ENCODE measurements at places on chromosomes 3 and 15.

DNA sequence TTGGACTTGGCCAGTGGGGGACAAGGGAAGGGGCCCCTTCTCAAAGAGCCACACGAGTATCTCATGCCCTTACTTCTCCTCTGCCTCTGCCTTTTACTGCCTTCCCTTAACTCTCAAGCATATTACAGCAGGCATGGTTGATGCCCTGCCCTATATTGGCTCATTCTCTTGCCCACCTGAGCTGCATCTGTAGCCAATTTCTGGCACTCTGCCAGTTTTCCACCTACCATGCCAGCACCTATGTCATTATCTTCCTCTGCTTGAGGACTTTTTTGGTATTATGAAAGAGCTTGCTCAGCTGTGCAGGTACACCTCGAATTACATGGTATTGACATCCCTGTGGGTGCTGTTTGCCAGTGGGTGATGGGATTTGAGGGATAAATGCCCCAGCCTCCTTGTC is 181.8 kb downstream of the OXSM start:
- DNase-seq, result no peak

GRCh38 chr3:127590282-127590592 is 296 bp downstream of the TPRA1 start:
- no peak for DNase-seq

DNA sequence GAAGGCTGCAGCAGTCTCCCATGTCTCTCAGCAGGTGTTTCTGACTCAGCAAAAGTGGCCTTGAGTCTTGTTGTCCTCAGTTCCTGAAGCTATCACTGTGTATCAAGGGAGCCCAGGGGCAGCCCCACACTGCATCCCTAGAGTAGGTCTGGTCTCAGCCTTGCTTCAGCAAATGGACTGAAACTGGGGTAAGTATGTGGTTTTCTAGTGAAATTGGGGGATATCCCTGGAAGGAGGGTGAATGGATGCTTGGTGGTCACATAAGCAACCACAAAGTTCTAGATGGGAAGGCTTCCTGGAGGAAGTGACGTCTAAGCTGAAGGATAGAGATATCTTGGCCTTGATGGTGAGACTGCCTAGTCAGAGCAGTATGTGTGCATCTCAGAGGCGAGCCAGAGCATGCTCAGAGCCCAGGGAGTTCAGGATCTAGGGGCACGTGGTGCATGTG is 38.4 kb downstream of the TMEM158 start:
- DNase-seq, result no peak

- DNase-seq, result no peak
Observed at GRCh38 chr3:73863546-73864079, 238.9 kb upstream of the PDZRN3 start.

DNA sequence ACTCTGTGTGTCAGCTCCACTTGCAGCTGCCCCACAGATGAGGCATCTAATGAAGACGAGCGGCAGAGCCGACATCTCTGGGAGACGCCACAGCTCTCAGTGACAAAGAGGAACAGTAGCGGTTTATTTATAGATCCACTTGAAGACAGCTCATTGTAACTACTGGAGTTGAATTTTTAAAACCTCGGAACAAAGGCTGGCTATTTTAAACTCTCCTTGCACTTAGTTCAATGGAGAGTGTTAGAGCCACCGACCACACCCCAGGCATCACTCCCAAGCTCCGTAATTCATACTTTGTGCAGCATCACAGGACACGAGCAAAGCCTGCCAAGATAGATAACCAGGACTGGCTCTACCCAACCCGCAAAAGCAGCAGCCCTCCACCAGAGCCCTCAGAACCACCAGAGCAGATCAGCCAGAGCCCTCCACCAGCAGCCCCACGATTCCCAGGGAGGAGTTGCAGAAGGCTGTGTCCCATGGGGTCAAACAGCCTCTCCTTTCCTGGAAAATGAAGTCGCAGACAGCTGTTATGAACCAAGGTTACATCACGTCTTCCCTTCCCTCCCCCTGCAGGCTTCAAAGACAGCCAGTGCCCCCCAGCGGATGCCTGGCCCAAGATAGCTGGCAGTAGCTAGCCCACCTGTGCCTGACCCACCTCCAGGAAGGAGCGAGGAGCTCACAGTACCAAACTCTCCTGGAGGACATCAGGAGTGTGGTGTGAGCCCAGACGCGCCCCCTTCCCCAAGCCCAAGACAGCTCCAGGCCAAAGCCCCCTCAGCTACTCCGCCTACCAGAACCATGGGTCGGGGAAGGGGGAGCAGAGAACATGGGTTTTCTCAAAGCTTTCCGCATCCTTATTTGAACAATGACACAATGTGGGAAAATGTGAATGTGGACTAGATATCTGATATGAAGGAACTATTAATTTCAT is 45.7 kb downstream of the POC1A start:
- no peak for DNase-seq

- DNase-seq, result no peak
Observed at GRCh38 chr3:134149286-134149685, 101.4 kb downstream of the RYK start.

GRCh38 chr15:72851586-72851985 is 68.0 kb upstream of the ADPGK start:
- no peak for DNase-seq

DNA sequence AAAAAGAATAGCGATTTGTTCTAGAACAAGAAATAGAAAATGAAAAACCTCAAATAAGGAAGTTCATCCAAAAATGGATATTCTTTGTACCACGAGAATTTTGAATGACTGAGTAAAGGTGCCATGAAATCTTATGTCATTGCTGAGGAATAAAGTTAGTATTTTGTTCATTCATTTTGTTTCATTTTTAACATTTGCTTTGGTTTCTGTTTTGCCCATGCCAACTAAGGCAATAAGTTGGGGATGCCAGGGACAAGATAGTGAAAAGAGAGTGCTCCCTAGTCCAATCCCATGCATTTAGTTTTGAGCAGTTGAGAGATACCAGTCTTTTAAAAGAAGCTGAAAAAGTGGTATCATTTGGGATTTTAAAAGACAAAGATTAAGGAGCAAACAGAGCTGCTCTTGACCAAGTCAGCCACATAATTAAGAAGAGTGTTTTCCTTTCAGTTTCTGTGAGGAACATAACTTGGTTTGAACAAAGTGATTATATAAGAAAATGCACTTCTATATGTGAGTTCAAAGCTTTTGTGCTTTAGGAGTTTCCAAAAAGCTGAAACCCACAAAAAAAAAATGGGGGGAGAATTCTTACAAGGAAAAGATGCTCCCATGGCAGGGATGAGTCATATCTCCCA is 201.4 kb downstream of the PLOD2 start:
- DNase-seq, result no peak

DNA sequence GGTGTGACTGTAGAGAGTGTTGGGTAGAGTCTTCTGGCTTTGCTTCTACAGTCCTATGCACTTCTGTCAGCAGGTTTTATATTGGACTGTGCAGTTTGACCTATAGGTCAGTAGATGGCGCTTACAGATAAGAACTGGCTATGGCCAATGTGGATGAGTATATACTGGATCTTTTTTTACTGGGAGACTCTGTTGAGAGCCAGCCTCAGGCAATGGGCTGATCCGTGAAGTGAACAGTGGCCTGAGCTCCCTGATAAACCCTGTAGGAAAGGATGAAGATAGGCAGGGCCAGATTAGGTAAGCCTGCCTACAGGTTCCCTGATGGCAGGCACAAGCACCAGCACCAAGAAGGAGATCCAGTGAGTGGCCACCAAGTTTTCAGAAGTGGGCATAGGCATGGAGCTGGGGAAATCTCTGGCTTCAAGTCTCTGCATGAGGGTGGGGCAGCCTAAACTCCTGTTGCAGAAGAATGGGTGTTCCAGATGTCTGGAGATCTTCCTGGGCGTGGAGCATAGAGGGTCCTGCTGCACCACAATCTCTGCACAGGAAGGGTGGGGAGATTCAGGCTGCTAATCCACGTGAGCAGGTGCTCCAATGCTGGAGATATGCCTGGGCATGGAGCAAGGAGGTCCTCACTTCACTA is 326.0 kb upstream of the SGO1 start:
- DNase-seq, result no peak

GRCh38 chr3:154584041-154584440 is 154.1 kb upstream of the GPR149 start:
- no peak for DNase-seq

DNA sequence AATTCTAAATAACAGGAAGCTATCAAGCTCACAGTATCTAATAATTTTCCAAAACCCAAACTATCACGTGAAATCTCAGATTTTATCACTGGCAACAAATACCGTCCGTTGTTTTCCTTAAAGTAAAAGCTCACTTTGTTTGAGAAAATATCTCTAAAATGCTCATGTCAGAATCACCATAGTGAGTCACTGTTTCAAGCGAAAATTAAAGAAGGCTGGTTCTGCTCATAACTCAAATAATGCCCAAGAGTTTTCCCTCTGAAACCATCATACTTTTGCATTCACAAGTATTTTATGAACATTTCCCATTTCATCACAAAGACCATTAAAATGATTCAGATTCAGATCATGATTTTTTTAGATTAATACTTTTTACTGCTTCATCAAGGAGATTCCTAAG is 50.6 kb downstream of the TBL1XR1 start:
- peak; percentile 28 for DNase-seq

DNA sequence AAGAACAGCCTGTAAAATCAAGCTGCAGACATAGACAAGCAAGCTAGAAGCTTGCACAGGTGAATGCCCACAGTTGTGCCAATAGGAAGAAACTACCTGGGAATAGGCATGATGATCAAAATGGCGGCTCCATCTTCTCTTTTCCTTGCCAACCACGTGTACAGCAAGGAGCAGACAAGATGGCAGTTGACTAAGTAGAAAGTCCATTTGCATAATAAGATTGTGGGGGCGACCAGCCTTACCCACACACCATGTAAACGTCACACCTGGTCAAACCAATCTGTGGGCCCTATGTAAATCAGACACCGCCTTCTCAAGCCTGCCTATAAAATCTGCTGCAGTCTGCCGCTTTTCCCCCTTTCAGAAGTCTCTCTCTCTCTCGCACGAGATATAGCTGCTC is 25.1 kb upstream of the ANKRD34C start:
- DNase-seq, result no peak

DNA sequence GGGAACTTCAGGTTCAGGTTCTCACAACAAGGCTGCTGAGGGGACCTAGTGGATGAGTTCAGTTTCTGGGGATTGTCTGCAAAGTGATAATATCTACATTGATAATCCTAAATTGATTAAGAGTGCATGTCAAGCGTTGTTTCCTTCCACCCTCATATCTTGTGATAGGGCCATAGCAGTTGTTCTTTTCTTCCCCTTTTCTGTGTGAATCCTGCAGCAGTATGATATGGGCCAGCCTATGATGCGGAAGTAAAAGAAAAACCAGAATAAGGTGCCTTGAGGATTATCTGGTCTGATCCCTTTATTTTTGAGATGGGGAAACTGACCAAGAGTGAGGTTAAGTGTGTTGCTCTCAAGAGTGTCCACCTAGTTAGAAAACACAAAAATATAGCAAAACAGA is 86.2 kb downstream of the MITF start:
- DNase-seq, result no peak

GRCh38 chr3:133709139-133709750 is 36.9 kb upstream of the TF start:
- DNase-seq, result no peak

DNA sequence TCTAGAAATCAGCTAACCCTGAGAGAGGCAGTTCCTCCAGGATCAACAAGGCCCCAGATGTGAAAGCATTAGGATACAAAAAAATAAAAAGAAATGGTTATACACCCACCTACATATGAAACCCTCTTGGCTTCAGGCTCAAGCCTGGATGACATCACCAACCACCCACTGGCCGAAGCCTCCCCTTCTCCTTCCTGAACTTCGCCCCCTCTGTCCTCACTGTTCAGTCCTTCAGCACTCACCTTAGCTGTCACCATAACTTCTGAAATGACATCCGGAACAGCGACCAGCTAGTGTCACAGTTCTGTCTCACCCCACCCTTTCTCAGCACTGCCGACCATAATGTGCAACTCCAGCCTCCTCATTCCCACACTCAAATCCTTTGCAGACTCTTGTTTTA is 98.7 kb downstream of the PLCH1 start:
- no peak for DNase-seq

DNA sequence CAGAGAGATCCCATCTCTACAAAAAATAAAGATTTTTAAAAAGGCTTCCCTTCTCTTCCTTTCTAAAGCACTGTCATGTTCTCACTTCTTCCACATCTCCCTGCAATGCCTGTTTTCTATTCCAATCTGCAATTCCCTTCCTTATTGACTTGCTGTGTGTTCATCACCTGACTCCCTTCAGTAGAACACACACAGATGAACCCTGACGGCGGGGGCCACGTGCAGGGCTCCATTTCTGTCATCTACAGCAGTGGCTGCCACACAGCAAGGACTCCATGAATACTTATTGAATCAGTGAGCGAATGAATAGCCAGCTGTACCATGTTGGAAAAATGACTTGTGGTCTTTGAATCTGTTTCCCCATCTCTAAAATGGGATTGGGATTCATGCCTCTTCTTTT is 26.1 kb downstream of the BHLHE40 start:
- no peak for DNase-seq

DNA sequence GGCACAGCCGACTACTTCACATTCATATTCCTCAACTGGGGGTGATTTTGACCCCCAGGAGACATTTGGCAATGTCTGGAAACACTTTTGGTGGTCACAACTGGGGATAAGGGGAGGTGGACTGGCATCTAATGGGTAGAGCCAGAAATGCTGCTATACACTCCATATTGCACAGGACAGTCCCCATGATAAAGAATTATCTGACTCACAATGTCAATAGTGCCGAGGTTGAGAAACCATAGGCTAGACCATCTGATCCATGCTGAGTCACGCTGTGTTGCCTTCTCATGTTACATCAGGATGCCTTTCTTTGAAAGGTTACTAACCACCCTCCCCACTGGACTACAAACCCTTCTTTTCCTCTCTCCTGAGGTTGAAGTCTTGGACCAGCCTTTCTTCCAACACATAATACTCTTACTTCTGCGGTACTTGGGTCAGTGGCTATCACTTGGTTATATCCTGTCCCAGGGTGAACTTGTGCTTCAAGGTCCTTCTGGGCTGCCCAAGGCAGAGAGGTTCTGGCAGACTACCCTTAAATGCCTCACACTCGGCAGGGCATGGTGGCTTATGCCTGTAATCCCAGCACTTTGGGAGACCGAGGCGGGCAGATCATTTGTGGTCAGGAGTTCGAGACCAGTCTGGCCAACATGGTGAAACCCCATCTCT is 68.8 kb downstream of the CTNNB1 start:
- no peak for DNase-seq

DNA sequence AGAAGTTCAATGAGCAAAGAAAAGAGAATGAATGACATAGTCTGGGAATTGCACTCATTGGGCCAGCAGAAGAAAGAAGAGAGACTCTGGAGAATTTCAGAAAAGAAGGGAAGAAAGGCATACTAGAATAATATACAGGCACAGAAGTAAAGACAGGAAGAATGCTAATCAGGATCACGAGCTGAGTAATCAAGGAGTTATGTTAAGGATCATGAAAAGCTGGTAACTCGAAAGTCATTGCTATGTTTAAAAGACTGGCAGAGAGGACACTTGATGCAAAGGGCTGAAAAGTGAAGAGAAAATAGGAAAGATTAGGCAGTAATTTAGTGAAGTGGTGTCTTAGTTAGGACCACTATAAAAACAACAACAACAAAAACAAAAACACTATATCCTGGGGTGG is 284.1 kb downstream of the ZBBX start:
- DNase-seq, result no peak

Measured in CD4-positive, alpha-beta T cell treated with Interferon alpha-2 for 1 hour (primary cell).